ENCODE measurements at places on chromosomes 16 and 17. TPM values are rescaled to one million over a fixed set of nuclear protein-coding genes. Genes with fewer than 3 reads are reported as not detected.

Gene GGA3
- total RNA-seq = 89.1 TPM

Gene SPATA22
- total RNA-seq = 0.22 TPM

Gene SLFN14
- total RNA-seq = 7.2 TPM

- no peaks in the 10 kb centered on the region for H3K36me3 ChIP-seq
- H3K4me3 ChIP-seq = no peak overlapping the region
- DNase-seq = no peak
- H3K27ac ChIP-seq = no peak overlapping the region
These were observed 46.3 kb downstream of the SNX11 start for GRCh38 chr17:48153691-48154358.

DNA sequence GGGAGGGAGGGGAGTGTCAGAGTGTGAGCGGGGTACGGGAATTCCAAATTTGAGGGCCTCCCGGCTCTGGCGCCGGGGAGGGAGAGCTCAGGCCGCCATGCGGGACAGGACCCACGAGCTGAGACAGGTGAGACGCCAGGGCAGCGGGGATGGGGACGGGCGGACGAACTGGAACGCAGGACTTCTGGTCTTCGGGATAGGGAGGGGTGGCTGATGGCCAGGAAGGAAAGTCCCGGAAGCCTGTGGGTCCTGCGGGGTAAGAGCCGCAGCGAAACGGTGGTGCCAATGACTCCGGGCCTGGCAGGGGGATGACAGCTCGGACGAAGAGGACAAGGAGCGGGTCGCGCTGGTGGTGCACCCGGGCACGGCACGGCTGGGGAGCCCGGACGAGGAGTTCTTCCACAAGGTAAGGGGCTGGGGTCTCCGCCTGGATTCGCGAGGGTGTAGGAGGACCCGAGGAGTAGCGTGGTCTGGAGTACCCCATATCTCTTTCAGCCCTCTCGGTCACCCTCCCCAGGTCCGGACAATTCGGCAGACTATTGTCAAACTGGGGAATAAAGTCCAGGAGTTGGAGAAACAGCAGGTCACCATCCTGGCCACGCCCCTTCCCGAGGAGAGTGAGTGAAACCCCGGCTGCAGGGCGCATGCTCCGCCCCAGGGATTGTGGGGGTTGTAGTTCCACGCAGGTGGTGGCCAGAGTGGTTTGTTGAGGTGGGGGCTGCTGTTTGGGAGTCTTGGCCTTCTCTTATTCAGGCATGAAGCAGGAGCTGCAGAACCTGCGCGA lies 543 bp downstream of the STX4 start:
- H3K4me1 ChIP-seq = peaks cover 13% of the 10 kb centered on the region
- DNase-seq = peak; percentile 77
- H3K27ac ChIP-seq = peak overlapping the region; percentile 89
- peak overlapping the region; percentile 99 for H3K4me3 ChIP-seq
- no peaks in the 10 kb centered on the region for H3K27me3 ChIP-seq
- peaks cover 4% of the 10 kb centered on the region for H3K36me3 ChIP-seq

Gene FNDC8
- total RNA-seq = not detected

Gene MMP2
- not detected for total RNA-seq

DNA sequence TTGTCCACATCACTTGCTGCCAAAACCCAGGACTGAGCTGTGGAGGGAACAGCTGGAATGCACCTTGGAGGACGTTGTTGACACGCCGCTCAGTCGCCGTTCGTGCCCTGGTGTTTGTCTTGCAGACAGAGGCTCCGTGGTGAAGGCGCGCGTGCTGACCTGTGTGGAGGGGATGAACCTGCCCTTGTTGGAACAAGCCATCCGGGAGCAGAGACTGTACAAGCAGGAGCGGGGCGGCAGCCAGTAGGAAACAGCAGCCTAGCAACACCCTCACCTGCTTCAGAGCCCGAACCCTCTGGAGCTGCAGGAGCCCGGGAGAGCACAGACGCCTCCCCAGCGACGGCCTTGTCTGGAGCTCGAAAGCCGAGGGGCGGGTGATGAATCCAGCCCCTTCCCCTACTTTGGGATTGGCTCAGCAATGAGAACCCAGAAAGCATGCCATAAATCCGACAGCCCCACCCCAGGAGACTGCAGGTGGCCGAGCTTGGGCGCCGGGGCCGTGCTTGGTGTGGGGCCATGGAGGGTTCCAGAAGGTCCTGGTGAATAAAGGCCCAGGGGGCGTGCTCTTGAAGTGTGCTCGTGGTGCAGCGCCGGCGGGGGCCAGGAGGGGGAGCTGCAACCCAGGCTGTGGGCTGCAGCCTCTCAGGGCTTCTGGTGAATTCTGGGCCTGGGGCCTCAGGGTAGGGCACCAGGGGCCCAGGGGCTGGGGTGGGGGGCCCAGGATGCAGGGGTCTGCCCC lies 470 bp upstream of the CDK3 start:
- H3K27ac ChIP-seq = peak overlapping the region; percentile 3
- peak; percentile 47 for DNase-seq
- peaks cover 16% of the 10 kb centered on the region for H3K4me1 ChIP-seq

GRCh38 chr16:86931410-86931941 lies 353.1 kb downstream of the FOXL1 start:
- H3K4me1 ChIP-seq = no peaks in the 10 kb centered on the region
- no peak for DNase-seq
- no peak overlapping the region for H3K27ac ChIP-seq
- H3K27me3 ChIP-seq = peaks cover 12% of the 10 kb centered on the region

DNA sequence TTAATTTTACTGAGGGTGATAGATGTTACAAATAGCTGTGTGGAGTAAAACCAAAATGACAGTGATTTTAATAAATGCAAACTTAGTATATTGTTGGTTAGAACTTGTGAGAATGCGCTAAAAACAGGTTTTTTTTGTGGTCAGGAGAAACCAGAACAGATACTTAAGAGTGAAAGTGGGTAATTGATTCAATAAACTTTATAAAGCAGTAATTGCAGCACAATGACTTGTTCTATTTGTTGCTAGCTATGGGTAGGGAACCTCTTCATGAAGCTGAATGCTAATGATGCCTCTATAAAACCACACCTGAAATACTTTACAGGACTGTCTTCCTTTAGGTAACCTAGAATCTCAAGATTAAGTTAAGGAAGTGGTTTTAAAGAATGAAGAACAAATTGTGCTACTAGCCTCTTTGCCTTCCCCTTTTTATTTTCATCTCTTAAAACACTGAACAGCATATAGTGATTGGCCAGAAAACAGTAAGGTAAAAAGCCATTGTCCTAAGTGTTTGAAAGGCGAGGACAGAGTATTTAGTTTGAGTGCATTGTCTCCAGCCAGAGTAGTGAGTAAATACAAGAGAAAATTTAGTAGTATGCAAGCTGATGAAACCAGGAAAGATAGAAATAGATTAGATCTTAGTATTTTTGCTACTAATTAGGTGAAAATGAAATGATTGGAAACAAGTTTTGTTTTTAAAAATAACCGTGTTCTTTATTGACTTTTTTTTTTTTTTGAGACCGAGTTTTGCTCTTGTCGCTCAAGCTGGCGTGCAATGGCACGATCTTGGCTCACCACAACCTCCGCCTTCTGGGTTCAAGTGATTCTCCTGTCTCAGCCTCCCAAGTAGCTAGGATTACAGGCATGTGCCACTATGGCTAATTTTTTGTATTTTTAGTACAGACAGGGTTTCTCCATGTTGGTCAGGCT lies 6.0 kb downstream of the GGNBP2 start:
- peaks cover 45% of the 10 kb centered on the region for H3K4me1 ChIP-seq
- no peak for DNase-seq
- H3K27ac ChIP-seq = peak overlapping the region; percentile 16
- H3K4me3 ChIP-seq = peak overlapping the region; percentile 67

Gene RRAD
- total RNA-seq = 0.52 TPM

Gene NOD2
- 16.6 TPM for total RNA-seq

- H3K4me3 ChIP-seq = no peak overlapping the region
- no peak for DNase-seq
- H3K27ac ChIP-seq = no peak overlapping the region
- peaks cover 84% of the 10 kb centered on the region for H3K27me3 ChIP-seq
- H3K4me1 ChIP-seq = peaks cover 32% of the 10 kb centered on the region
These were observed 3.3 kb downstream of the TBX4 start for GRCh38 chr17:61455324-61456060.

GRCh38 chr17:36643086-36643685 lies 41.8 kb downstream of the MRM1 start:
- no peak for DNase-seq
- H3K27ac ChIP-seq = no peak overlapping the region

Gene CORO6
- total RNA-seq = 1.7 TPM

- peaks cover 23% of the 10 kb centered on the region for H3K27me3 ChIP-seq
- no peak for DNase-seq
- H3K4me3 ChIP-seq = no peak overlapping the region
- H3K36me3 ChIP-seq = no peaks in the 10 kb centered on the region
These were observed 11.0 kb upstream of the BBS2 start for GRCh38 chr16:56530872-56531271.

GRCh38 chr16:8776129-8776584 lies 21.3 kb downstream of the TMEM186 start:
- DNase-seq = no peak
- H3K4me3 ChIP-seq = no peak overlapping the region
- H3K27me3 ChIP-seq = no peaks in the 10 kb centered on the region
- peaks cover 5% of the 10 kb centered on the region for H3K36me3 ChIP-seq

DNA sequence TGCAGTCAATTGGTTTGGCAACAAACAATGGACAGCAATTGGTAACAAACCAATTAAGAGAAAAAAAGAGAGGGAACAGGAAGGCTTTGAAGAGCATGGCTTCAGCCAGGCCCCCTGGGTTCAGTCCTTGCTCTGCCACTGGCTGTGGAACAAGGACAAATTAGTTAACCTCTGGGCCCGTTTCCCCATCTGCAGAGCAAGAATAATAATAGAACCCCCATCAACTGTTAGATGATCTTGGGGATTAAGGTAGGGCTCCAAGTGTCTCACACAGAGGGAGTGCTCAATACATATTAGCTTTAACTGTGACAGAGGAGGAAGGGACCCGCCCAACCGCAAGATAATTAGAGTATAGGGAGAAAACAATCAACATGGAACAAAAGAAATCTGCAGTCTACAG lies 55.2 kb downstream of the PECAM1 start:
- H3K27me3 ChIP-seq = no peaks in the 10 kb centered on the region
- H3K4me1 ChIP-seq = peaks cover 17% of the 10 kb centered on the region
- H3K27ac ChIP-seq = no peak overlapping the region
- H3K36me3 ChIP-seq = peaks cover 3% of the 10 kb centered on the region
- DNase-seq = no peak

GRCh38 chr17:76420356-76421043 lies 32.5 kb downstream of the UBE2O start:
- H3K27me3 ChIP-seq = no peaks in the 10 kb centered on the region
- H3K4me3 ChIP-seq = no peak overlapping the region
- H3K36me3 ChIP-seq = peaks cover 4% of the 10 kb centered on the region
- DNase-seq = no peak
- peak overlapping the region; percentile 83 for H3K27ac ChIP-seq

Gene LRRC75A
- 5.0 TPM for total RNA-seq

- no peaks in the 10 kb centered on the region for H3K27me3 ChIP-seq
- no peaks in the 10 kb centered on the region for H3K36me3 ChIP-seq
- H3K27ac ChIP-seq = no peak overlapping the region
- no peak overlapping the region for H3K4me3 ChIP-seq
- no peaks in the 10 kb centered on the region for H3K4me1 ChIP-seq
- DNase-seq = no peak
These were observed 207.3 kb downstream of the NTN1 start for GRCh38 chr17:9228408-9229159.

GRCh38 chr16:81804134-81804610 lies 25.1 kb downstream of the PLCG2 start:
- H3K36me3 ChIP-seq = no peaks in the 10 kb centered on the region
- H3K27me3 ChIP-seq = no peaks in the 10 kb centered on the region
- no peak overlapping the region for H3K27ac ChIP-seq
- no peak overlapping the region for H3K4me3 ChIP-seq
- DNase-seq = no peak
- H3K4me1 ChIP-seq = no peaks in the 10 kb centered on the region

- DNase-seq = no peak
- peak overlapping the region; percentile 75 for H3K27ac ChIP-seq
- peaks cover 34% of the 10 kb centered on the region for H3K4me1 ChIP-seq
- no peaks in the 10 kb centered on the region for H3K36me3 ChIP-seq
- H3K4me3 ChIP-seq = peak overlapping the region; percentile 87
These were observed 480 bp downstream of the TSR3 start for GRCh38 chr16:1351215-1351581.

GRCh38 chr17:15245054-15245453 lies 20.1 kb downstream of the PMP22 start:
- peaks cover 4% of the 10 kb centered on the region for H3K36me3 ChIP-seq
- H3K27ac ChIP-seq = no peak overlapping the region
- H3K4me1 ChIP-seq = no peaks in the 10 kb centered on the region
